Lung microvascular endothelial cell (primary cell): ENCODE measurements at places on chromosomes 7 and 10. TPM values are rescaled to one million over a fixed set of nuclear protein-coding genes. Genes with fewer than 3 reads are reported as not detected.

ABLIM1 gene
- 34.3 and 38.6 TPM in 2 replicates for total RNA-seq

MMD2 gene
- not detected in 2 replicates for total RNA-seq

VENTX gene
- total RNA-seq, result not detected in 2 replicates

NPFFR1 gene
- total RNA-seq, result not detected in 2 replicates

DDC gene
- not detected in 2 replicates for total RNA-seq

SLC13A1 gene
- total RNA-seq, result not detected in 2 replicates

WNT2 gene
- total RNA-seq, result not detected in 2 replicates
